SW 1271 (cell line): ENCODE measurements at places on chromosomes 4 and X.

DNA sequence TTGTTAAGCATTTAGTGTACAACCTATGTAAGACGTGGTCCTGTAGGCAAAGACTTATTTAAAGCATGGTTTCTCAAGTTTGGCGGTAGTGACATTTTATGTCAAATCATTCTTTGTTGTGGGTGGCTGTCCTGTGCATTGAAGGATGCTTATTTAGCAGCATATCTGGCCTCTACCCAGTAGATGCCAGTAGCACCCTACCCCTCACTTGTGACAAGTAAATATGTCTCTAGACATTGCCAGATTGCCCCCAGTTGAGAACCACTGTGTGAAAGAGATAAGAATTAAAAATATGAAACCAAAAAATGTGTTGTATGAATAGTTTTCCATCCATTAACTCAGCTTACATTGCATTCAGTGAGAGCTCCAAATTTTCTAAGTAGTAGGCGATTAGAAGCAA is 25.5 kb downstream of the MMAA start:
- DNase-seq, result no peak

DNA sequence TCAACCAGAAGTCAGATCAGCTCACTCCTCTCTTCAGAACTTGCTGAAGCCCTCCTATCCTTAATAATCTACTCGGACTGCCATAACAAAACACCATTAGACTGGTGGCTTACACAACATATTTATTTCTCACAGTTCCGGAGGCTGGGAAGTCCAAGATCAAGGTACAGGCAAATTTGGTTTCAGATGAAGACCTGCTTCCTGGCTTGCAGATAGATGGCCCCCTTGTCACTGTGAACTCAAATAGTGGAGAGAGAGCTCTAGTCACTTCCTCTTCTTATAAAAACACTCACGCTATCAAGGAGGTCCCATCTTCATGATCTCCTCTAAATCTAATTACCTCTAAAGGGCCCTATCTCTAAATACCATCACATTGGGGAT is 125.1 kb downstream of the CAMK2D start:
- no peak for DNase-seq

- DNase-seq, result no peak
Measured at GRCh38 chr4:181677201-181677600, 566.0 kb upstream of the TENM3 start.

DNA sequence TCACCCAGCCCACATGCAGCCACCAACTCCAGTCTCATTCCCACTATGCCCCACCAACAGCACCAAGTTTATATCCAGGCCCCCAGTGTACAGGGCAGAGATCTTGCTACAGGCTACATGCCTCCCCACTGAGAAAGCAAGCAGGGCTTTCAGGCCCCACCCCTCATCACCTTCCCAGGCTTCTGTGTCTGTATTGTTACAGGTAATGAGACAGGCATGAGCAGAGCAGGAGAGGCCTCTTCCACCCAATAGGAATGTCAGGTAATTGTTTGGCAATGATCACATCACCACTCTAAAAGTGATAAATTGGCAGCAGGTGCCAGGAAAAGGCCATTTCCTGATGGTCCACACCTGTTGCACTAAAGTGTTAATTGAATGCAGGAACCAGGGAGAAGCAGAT is 102.5 kb downstream of the ZNF518B start:
- no peak for DNase-seq

DNA sequence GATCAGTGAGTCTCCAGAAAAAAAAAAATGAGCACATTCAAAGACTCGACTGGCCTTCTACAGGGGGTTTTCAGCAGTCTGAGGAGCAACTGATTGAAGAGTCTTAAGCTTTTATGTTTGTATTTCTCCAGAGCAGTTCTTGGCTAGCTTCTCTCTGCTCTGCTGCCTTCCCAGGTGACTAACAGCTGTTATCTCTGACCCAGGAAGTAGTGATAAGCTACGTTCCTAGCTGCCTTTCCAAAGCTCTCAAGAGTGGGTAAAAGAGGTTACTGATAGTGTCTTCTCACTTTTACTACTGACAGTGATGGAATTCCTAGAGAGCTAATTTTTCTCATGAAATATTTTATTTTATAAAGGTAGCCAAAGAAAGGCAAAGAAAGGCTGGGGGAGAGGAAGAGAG is 66.6 kb downstream of the ENOX2 start:
- no peak for DNase-seq

GRCh38 chrX:97672138-97672537 is 788.4 kb downstream of the RPA4 start:
- no peak for DNase-seq

DNA sequence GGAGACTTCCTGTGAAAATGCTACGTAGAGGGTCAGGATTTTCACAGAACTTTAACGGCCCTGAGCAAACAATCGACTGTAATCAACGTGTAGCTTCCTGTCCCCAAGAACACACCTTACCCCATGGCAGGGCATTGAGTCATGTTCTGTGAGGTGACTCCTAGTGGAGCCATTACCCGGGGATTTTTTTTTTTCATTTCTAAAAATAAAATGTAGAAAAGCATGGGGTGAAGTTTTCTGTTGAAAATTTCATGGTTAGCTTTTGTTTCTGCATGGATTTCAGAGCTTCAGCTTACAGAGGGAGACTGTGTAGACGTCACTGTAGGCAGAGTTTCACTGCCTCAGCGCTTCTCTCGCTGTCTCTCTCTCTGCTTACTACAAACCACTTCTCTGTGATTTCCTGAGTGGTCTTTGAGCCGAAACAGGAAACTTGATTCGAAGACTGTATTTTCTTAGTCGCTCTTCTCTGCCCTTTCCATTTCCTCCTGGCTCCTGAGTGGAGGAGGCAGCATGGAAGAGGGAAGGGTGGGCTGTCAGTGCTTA is 111.7 kb downstream of the NFKB1 start:
- no peak for DNase-seq

DNA sequence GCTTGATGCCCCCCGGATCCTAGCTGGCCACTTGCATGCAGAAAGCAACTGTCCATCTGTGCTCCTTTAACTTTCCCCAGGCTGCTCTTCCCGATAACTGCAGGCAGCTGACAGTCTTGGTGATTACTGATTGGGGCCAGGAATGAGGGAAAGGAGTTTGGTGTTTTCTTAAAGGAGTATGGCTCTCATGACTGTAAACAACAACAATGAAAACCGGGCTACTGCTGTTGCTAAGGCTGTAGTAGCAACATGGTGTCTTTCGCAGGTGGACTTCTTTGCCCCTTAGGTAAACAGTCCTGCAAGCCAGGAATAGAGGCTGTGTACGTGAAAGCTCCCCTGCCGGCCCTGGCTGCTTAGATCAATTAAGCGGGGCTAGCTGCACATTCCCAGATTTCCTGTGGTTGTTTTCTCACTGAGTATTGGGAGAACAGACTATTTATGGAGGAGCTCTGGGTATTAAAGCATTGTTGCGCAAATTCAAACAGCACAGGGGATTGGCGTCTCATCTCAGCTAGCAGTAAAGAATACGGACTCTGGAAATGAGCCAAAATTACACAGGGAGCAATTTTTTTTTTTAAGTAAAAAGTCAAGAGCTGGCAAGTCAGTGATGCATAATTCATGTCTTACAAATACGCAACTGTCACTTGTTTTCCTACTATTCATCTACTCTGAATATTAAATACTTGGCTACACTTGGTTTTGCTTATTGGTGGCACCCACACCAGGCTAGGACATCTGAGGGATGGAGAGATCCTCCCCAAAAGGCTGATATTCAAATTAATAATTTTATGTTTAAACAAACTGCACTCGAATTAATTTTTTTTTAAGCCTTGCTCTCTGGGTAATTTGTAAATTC is 61.6 kb upstream of the NAP1L5 start:
- no peak for DNase-seq

GRCh38 chr4:184283659-184284335 is 66.1 kb upstream of the ENPP6 start:
- no peak for DNase-seq

DNA sequence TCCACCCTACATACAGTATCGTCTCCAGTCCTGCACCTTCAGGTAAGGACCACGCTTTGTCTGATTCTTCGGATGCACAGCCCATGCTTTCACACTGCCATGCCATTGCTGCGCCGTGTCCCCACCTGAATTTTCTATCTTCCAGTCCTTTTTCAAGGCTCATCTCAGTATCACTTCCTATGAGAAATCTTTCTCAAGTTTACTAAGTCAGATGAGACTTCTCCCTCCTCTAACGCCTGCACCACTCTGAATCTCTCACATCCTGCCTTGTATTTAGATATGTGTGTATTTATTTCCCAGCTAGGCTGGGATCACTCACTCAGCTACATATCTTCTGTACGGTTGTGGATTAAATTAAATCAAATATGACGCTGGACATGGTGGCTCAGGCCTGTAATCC is 116.8 kb downstream of the SMIM20 start:
- DNase-seq, result no peak

DNA sequence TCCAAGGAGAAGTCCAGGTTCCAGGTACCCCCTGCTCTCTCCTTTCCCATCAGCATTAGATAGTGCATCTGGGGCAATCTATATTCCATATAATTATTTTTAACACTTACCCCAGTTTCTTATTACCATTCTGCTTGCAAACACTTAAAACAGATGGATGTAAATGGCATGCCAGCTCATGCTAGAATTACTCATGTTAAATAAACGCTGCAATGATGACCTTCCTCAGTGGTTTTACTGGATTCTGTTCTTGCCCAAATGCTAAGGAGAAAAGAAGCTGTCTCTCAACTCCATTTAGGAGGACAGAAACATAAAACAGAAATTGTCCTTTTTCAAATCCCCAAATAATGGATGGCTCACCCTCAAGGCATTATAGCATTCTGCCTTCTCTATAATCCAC is 161.1 kb downstream of the NLGN4X start:
- no peak for DNase-seq
